ENCODE measurements at places on chromosomes 12 and 14. TPM values are rescaled to one million over a fixed set of nuclear protein-coding genes. Genes with fewer than 3 reads are reported as not detected.

ACSM4 gene
- total RNA-seq = not detected

SYNE3 gene
- 42.5 TPM for total RNA-seq

TGM1 gene
- 1.5 TPM for total RNA-seq

P2RX2 gene
- total RNA-seq = not detected

GPR132 gene
- 0.33 TPM for total RNA-seq

FCF1 gene
- total RNA-seq = 58.2 TPM
